ENCODE measurements at places on chromosomes 2 and 18.
A peak's percentile ranks its signal among the peaks of the same experiment; 100 is the strongest.

DNA sequence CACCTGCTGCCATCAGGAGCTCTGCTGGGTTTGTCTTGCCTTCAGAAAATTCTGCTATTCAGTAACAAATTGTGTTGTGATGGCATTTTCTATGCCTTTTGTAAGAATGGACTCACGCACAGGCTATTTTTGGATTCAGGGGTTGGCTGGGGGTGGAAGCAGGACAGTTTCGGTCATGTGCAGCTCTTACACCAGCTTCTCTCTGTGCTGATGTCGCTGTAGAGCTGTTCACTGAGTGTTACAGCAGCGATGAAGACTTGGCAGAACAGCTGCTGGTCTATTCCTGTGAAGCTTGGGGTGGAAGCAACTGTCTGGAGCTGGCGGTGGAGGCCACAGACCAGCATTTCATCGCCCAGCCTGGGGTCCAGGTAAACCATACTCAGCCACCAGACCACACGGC, 49.2 kb downstream of the TRPM8 start:
- DNase-seq, result no peak

DNA sequence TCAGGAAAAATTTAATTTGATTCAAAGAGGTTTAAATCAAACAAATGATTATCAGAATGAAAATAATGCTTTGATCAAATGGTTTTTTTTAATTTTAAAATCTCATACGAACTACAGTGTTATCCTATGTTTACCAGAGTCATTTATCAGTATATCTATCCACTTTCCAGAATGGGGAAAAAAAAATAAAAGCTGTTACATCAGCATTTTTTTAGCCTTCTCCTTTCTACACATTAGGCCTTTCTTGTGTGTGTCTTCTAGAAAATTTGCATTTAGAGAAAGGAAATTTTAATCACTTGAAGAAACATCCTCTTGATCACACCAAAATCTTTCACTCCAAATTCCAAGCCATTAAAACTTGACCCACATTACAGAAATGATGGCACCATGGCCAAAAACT, 608.9 kb upstream of the ID2 start:
- DNase-seq, result no peak

- DNase-seq, result no peak
Measured at GRCh38 chr2:31415421-31415820, 879 bp upstream of the XDH start.

DNA sequence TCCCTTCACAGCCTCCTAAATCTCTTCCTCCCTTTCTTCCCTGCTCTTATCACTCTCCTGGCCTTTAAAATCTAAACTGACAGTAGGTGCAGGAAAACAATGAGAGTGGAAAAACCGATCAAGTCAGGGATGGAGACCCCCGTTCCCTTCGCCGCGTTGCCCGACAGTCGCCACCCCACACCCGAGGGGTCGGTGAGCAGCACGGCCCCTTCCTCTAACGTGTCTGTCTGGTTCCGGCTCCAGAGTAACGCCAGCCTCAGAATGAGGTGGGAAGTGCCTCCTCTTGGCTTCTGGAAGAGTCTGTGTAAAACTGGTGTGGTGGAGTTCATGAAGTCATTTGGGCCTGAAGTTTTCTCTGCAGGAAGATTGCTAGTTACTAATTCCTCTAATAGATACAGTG, 138.6 kb downstream of the NFATC1 start:
- DNase-seq, result no peak

DNA sequence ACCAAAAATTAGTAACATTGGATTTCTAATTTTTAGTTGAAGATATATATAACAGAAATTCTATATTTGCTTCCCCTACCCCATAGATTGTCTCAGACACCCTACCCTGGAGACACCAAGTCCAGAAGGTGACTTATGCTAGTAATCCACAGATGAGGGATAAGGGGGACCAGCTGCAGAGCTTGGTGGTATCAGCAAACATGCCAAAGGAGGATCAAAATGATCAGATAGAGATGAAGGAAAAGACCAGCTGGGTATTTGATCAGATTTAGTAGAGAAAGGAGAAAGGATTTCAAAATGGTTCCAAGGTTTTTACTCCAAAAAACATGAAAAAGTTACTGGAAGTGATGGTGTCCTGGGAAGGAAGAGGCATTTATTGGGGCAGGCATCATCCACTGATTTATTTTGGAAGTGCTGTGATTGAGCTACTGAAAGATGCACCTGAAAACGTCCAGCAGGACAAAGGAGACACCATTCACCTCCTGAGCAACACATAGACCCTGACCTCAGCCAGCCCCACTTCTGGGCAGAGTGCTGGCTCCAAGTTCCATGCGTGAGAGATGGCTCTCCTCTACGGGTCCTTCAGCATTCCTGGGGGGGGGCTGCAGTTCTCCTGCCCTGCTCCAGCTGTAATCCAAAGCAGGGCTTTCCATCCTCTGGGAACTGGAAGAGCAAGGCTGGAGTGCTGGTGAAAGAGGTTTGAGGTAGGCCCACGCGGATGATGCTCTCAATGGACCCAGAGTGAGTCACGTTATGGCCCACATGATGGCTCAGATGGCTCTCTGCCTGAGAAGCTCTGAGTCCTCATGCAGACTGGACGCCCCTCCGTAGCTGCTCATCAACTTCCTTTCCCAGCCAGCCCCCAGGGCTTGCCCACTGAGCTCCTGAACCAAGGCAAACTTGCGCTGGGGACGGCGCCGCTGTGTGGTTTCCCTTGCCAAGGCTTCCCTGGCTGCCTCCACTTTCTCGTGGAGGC, 3.7 kb upstream of the LRRFIP1 start:
- DNase-seq, result no peak

DNA sequence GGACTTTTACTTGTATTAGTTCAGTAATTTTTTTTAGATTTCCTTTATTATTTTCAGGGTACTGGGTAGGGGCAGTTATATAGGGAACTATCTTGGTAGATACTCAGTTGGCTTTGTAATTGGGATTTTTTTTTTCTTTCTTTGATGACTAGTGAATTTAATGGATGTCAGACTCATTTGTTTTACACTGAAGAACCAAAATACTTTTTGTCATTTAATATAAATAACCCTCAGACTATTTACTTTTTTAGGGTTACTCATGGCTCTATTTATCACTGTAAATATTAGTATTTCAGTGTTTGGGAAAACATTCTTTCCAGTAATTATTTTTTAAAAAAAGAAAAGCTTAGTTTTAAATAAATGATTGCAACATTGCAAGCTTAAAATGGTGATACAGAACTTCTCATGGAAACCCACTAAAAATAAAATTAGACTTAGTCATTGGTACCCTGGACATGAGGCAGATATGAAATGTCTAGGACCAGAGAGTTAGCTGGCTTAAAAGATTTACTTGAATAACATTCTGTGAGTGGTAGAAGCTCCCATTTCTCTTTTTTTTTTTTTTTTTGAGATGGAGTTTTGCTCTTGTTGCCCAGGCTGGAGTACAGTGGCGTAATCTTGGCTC, 74.4 kb upstream of the CYP20A1 start:
- no peak for DNase-seq

- no peak for DNase-seq
Measured at GRCh38 chr2:82852787-82853186, 1606.3 kb downstream of the SUCLG1 start.

DNA sequence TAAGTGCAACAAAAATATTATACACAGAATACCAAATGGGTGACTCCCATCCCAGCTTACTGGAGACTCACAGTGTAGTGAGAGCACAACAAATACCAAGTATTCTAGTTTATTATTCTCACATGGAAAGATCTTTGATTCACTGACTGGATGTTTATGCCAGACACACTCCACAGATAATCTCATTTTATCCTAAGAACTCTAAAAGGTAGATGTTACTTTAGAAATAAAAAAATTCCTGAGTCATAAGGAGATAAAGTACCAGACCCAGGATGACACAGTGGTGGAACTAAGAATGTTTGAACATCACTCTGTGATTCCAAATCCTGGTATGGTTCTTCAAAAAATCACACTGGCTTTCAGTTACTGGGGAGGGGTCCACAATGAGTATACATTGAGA, 136.2 kb downstream of the CDH2 start:
- no peak for DNase-seq

DNA sequence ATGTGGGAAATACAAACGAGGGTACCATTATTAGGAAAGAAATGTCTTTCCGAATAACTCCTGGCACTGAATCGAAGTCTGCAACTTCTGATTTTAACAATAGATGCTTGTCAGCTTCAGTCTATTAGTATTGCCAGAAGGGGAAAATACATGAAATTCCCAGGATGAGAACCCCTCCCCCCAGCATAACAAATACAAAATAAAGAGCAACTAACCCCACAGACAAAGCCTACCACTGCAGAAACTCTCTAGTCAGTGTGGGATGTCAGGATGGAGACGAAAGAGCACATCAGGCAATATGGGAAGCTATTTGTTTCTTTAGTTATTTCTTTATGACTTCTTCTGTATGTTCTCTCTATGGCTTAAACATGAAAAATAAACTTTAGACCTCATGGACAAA, 365.0 kb upstream of the CDH2 start:
- DNase-seq, result no peak

- DNase-seq, result peak; percentile 25
Measured at GRCh38 chr2:105858868-105859693, 114.4 kb downstream of the NCK2 start.

DNA sequence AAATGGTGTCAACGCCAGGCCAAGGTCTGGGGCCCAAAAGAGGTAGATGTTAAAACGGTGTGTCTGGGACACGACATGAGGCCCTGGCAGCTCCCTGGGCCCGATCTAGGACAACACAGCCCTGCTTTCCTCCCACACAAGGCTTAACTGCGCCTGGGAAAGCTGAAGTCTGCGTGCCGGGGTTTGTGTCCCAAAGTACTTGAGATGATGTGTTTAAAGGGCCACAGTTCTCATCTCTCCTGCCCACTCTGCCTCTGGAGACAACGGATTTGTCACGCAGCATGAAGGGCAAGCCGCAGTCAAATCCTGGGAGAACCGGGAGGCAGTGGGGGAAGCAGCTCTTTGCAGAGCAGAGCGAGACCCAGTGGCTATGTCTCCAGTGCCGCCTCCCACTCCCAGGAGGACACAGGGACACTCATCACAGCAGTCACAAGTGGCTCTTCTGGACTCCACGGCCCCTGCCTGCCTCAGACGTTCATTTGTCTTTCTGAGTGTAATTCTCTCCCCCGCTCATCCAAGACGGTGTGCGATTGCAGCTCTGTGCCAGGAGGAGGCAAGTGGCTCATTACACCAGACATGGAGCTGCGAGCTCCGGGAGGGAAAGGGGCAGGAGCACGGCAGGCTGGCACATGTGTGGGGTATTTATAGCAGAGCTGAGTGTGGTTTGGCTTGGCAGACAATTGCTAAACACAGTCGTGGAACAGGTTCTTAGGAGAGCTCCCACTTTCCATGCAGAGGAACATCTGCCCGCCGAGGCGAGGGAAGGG, 57.7 kb upstream of the SEMA4C start:
- no peak for DNase-seq

DNA sequence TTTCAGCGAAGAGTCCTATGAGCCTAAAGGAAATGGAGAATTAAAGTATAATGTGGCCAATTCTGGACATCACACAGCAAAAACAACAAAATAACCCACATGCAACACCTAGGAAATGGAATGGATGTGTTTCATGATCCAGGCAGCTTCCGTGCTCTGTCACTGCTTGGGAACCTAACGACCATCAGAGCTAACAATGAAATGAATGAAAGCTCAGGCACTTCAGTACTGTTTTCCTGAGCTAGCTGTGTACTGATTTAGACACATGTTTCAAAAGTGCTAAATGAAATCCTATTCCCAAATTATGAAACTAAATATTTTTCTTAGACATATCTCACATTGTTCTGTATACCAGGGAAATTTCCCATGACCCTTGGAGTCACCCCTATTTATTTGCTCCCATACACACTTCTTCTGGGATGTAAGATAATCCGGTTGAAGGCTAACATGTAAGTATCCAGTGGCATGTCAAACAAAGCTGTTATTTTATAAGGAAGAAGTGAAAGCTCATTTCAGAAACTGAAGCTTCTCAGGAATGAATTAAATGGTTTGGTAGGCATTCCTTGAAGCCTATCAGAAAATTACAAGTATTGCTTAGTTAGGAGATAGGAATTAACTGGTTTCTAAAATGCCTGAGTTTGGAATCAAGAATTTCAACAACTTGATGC, 108.5 kb upstream of the RND3 start:
- no peak for DNase-seq

All from stimulated activated CD4-positive, alpha-beta T cell treated with anti-CD3 and anti-CD28 coated beads, Interleukin-2, amount 100 ng/mL, for 4 hours (primary cell).